GM19239 (cell line): ENCODE measurements at places on chromosomes 3 and 15.

GRCh38 chr3:59381282-59381681, 331.5 kb upstream of the CFAP20DC start:
- DNase-seq, result no peak

DNA sequence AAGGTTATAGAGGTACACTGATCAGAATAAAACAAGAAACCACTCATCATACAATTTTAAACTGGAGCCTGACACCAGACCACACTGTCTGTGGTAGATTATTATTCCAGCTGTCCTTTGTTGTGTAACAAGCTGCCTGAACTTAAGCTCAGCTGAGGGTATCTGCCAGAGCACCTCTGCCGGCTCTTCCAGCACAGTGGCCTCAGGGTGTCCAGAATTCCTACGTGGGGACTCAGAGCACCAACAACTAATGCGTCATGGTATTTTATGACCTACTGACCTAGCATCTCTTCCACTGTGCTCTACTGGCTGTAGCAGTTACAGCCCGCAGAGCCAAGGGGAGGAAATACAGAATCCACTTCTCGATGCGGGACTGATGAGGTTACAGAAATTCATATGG, 15.6 kb upstream of the RAF1 start:
- no peak for DNase-seq

DNA sequence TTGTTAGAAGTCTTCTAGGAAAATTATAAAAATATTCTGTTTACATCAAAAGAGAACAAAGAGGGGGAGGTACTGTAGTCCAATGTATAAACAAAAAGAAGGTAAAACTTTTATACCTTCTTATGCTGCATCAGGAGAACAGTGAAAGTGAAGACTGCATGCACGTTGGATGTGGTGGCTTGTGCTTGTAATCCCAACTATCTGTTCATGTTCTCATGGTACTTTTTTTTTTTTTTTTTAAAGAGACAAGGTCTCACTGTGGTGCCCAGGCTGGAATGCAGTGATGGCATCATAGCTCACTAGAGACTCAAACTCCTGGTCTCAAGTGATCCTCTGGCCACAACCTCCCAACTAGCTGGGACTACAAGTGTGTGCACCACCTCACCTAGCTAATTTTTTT, 4.2 kb downstream of the SEC62 start:
- no peak for DNase-seq

DNA sequence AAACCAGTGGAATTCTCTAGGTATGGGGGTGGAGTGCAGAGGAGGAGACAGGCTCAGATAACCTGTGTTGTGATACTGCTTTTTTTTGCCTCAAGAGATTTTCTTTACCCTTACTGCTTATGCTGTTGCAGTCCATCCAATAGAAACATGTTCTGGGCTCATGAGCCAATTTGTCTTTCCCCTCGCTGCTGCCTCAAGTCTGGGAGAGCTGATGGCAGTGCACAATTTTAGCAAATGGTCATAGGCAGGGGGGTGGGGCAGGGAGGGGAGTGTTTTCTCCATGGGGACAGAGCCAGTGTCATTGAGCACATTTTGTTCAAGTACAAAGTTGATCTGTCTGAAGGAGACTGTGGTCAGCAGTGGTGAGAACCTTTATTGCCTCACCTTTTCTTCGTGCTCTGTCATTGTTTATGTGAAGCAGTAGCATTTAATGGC, 134.9 kb downstream of the MBNL1 start:
- DNase-seq, result no peak

DNA sequence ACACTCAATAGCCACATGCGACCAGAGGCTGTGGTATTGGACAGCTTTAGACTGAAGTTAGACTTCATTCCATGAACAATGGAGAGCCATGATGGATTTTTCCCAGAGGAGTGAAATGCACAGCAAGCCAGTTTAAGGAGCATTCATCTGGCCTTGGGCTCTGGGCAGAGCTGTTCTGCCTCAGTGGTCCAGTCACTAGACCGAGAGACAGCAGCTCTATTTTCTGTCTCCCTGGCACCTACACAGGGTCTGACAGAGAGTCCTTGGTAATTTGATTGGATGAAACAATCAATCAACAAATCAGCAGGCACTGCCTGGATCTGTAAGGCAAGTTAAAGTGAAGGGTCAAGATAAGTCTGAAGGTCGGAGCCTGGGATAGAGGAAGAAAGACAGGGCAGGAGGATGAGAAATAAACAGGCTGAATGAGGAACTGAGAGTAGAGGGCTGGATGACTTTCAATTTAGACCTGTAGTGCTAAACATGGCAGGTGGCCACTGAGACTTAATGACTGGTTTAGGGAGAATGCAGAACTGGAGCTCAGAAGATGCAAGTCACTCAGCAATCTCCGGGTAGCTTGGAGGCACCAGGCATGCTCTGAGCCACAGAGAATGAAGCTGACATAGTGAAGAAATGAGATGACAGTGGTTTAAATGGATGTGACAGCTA, 98.5 kb upstream of the SLC25A36 start:
- DNase-seq, result peak; percentile 43
